ENCODE measurements at places on chromosomes 7 and 10.

DNA sequence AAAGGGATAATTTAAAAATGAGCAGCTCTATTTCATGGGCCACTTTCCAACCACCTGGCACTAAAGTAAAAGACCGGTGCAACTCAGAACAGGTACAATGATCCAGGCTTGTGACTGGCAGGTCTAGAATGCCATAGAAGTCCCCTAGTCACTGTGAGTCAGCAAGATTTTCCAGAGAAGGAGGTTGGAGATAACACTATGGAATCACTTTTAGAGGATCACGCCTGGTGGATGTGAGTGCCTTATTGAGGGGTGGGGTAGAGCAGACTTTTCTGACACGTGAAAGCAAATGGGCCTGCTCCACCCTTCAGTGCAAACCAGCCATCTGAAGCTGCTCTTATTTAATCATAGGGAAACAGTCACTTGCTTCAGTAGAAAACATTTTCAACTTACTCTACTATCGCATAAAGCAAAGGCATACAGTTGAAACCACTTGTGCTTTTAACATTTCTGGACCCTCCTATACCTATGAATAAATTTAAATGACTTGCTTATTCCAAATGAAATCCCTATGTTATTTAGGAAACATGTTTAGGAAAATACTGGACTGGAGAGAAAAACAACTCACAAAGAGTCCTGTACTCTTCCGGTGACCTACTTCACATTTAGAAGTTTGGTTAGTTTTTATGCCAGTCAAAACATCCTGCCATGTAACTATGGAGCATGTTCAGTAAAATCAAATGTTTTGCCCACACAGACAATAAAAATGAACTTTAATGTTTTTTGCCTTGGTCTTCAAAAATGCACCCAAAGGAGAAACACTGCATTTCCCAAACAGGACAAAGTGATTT is 21.5 kb upstream of the AKR1C1 start:
- DNase-seq: no peak

- DNase-seq: no peak
These were observed 146.1 kb downstream of the CCDC71L start for GRCh38 chr7:106514881-106515280.

DNA sequence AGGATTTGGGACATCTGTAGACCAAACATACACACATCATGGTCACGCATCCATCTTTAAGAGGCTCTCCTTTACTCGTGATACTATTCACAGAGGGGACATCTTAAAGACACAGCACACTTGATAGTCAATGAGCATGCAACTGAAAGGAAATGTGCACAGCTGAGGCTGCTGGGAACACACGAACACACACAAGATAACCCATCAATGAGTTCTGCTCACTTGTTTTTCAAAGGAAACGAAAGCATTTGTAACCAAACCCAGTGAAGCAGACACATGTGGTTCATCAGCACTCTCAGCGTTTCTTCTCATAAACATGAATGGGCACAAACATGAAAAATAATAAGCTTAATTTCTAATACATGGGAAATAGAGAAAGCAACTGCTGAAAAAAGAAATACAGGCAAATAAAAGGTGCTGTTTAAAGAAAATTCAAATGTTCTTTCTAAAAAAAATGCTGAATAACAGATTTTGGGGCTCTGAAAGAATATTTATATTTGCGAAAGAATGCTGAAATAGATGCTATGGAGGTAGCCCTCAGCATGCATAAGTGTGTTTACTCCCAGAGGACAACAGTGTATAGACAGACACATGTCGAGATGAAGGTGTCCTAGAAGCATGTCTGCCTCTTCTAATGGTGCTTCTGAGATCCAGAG is 59.7 kb upstream of the LAMB4 start:
- no peak for DNase-seq

DNA sequence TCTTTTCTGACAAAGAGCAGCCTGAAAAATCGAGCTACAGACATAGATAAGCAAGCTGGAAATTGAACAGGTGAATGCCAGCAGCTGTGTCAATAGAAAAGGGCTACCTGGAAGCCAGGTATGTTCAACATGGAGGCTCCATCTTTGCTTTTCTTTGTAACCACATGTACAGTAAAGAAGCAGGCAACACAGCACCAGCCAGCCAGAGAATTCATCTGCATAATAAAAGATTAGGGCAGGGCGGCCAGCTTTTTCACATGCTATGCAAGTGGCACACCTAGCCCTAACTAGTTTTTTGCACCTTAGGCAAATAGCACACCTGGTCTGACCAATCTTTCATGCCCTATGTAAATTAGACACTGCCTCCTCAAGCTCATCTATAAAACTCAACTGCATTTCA is 25.7 kb downstream of the COG5 start:
- DNase-seq: no peak

DNA sequence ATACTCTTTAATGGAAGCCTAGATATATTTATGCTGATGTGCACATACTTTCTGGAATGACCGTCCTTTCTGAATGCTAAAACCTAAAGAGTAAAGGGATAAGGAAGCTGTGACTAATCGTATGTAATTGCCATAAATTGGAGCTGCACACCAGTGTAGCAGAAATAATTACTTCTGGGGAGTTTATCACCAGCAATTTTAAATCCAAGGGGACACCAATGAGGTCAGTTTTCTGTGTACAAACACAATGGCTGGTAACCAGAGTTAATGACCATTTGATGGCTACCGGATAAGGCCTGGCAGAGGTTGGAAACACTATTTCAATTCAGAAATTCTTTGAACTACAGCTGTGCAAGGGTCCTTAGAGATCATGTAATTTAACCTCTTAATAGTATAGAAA is 670.1 kb downstream of the REEP3 start:
- DNase-seq: no peak

- no peak for DNase-seq
These were observed 22.4 kb upstream of the ODAD2 start for GRCh38 chr10:28020993-28021982.

- DNase-seq: no peak
These were observed 234.3 kb upstream of the PHF14 start for GRCh38 chr7:10739401-10739800.

GRCh38 chr7:18496341-18496700 is 772 bp downstream of the HDAC9 start:
- DNase-seq: no peak

DNA sequence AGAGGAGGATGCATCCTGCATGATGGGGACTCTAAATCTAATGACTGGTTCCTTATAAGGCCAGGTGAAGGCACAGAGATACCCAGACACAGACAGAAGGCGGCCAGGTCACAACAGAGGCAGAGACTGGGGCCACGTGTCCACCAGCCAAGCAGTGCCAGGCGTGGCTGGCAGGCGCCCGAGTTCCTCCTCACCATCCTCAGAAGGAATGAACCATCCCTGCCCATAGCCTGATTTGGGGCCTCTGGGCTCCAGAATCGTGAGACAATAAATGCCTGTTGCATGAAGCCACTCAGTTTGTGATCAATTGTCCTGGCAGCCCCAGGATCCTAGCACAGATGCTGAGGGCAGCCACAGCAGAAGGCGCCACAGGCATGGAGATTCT is 69.0 kb upstream of the TNRC18 start:
- DNase-seq: no peak

DNA sequence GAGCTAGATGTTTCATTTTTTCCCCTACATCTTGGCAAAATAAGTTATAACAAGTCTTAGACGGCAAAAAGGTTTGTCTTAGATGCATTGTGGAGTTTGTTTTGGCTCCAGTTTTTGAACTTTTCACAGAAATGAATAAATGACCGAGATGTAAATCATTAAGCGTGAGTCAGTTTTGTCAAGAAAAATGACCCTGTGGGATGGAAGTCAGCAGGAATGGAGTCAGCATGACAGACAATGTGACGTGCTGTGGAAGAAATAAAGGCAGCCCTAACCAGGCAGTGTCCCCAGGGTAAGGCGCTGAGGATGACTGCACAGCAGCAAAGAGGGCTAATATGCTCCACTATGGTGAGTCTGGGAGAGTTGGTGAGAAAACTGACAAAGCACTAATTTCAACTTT is 163.2 kb downstream of the NOC3L start:
- DNase-seq: no peak

GRCh38 chr10:72709041-72709440 is 17.1 kb downstream of the MCU start:
- no peak for DNase-seq

DNA sequence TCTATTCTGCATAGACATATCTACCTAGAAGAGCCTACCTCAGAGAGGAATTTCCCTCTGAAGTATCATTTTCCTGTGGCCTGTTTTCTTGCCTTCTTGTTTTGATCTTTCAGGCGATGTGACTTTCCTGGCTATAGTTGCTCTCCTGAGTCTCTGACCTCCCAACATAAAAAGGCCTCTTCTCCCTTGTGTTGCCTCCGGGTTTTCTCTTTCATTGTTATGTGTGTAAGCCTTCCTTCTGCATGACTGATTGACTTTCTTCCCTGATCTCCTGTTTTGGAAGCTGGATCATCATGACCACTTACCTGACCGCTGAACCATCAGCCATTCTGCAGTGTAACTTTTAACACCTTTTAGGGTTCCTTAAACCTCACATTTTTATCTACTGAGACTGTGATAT is 441.5 kb upstream of the ETV1 start:
- DNase-seq: no peak

- no peak for DNase-seq
These were observed 14.1 kb downstream of the ZMIZ1 start for GRCh38 chr10:79082631-79083596.

GRCh38 chr7:110797656-110798055 is 293.3 kb upstream of the LRRN3 start:
- no peak for DNase-seq

- no peak for DNase-seq
These were observed 110.2 kb downstream of the PTEN start for GRCh38 chr10:87973635-87974034.

DNA sequence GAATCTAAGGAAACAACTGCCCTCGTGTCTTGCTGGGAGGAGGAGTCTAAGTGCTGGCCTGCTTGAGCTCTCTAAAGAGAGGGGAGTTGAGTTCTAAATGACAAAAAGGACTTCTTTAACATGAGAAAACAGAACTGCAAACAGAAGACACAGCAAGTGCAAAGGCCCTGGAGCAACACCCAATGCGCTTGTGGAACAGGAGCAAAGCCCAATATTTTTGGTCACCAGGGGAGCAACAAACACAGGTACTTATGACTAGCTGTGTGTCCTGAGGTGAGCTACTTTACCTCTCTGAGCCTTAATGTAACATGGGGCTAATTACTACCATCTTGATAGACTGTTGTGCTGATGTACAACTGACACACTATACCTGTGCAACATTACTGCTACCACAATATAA is 634.3 kb downstream of the PARD3 start:
- DNase-seq: no peak

DNA sequence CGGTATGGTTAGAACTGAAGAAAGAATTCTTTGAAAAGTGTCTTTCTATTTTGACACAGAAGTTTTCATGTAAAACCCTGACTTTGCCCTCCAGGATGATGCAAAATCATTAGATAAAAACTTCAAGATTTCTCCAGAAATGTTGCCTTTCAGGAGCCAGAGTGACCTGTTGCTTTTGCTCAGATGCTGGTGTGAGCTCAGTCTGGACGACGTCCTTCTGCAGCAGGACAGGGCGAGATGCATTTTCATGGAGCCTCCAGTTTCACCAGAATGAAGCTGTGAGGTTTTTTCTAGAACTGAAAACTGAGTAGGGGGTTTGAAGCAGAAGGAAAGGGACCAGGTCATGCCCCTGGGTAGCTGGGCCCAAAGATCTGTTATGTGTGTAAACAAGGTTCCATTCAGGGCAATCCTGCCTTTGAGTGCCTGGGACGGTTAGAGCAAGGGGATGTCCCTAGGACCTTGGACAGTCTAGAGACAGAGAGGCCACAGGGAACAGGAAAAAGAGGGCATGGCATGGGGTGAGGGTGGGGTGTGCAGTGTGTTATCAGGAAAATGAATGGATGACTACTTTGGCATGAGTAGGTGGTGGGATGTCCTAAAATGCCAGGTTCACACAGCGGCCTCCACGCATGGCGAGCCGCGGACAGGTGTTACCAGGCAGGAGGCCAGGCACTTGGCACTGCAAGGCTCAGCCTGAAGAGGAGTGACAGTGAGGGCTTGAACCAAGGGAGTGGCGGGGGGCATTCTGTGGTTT is 356.3 kb downstream of the CXCL12 start:
- DNase-seq: no peak

GRCh38 chr10:103373544-103373943 is 5.8 kb downstream of the TAF5 start:
- no peak for DNase-seq

DNA sequence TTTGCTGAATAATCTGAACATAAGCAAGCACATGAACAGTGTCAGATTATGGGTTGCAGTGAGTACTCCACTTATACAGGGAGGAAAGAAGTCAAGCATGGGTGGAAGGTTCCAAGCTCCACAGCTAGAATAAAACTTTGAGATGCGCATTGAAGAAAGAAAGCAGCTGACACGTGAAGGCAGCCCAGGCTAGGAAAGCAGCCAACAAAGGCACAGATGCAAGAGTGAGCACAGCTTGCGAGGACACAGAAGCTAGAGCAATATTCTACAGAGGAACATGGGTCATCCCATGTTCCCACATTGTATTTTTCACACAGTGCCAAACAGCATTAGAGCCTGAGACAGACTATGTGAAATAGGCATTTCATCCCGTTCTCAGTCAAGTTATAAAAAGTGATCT is 194.6 kb upstream of the TBX20 start:
- no peak for DNase-seq

DNA sequence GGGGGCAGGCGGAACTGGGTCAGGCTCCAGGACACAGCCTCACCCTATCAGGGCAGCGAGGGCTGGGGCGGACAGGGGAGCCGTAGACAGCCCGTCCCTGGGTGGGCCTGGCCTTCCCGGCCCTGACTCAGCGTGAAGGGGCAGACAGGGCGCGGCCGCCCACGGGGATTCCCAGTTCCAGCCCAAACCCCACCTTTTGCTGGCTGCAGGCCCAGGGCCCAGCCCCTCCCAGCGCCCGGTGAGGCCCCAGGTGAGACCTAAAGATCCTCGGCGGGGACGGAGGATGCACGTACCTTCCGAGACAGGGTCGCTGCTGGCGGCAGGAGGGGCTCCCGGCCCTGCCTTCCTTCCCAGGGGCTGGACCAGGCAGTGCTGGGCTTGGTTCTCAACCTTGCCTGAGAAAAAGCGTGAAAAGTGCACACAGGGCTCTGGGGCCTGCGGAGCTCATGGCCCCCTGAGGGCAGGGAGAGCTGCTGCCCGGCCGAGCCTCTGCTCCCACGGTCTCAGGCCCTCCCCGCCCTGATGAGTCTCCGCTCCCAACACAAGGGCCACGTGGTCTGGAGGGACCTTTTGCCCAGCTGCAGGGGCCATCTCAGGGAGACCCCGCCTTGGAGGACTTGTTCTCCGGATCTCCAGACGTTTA is 43.9 kb upstream of the DNAJB6 start:
- DNase-seq: no peak

DNA sequence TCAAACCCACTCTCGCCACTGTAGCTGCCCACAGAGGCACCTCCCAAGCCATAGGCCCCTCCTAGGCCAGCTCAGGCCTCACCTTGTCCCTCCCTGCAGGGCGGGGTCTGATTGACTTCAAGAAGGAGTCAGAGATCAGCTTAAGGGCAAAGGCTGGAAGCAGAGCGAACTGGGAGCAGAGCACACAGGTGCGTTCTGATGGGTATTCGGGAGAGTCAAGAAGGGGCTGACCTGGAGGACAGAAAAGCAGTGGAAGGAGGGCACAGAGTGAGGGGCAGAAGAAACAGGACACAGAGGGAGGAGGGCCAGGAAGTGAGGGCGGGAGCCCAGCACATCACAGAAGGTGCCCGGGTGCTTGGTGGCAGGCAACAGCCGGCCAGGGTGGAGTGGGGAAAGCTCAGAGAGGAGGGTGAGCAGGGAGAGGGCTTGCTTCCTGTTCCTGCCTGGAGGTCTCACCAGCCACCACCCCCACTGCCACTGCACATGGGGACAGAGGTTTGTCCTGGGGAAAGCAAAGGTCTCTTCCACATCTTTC is at the start of gene AOC1:
Gene AOC1 (plus strand): TSS at position 147 of the 535 bp plus-strand sequence. CDS start 3,954 bp downstream, outside the sequence.
- DNase-seq: no peak

- no peak for DNase-seq
These were observed 35.9 kb downstream of the PTPRE start for GRCh38 chr10:127942811-127943210.

Data from stimulated activated CD8-positive, alpha-beta memory T cell treated with anti-CD3 and anti-CD28 coated beads, Interleukin-7, amount 100 ng/mL, for 1 hour (primary cell).